CD4-positive, alpha-beta T cell (primary cell): ENCODE measurements at places on chromosomes 5 and 9.
A peak's percentile ranks its signal among the peaks of the same experiment; 100 is the strongest.

- DNase-seq = peak; percentile 45
These were observed 16.9 kb downstream of the RAD1 start for GRCh38 chr5:34898258-34898895.

DNA sequence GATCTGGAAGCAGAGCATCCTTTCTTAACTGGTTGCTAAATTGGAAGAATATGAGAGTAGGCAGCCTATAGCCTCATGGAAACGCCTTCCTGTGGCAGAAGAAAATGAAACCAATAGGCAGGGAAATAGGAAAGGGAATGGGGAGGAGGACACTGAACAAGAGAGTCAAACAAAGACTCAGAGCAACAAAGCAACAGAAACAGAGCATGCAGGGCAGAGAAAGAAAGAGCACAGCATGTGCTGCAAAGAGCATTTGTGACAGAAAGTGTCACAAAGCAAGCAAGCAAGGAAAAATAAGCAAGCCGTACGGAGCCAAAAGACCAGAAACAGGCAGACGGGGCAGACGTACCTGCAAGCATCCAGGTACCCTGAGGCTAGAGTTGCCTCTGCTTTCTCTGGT lies 123.1 kb downstream of the RAPGEF6 start:
- no peak for DNase-seq

DNA sequence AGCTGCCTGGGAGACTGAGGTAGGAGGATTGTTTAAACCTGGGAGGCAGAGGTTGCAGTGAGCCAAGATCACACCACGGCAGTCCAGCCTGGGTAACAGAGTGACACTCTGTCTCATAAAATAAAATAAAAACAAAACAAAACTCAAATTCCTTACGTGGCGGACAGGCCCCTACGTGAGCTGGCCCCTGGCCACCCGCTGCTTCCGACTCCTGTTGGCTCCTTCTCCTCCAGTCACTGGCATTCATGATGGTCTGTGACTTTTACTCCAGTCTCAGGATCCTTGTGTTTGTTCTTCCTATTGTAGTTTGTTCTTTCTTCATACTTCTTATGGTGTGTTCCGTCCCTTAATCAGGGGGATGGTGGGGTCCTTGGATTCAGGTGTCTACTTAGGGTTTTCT lies 28.5 kb upstream of the ZFR start:
- no peak for DNase-seq

- no peak for DNase-seq
These were observed 61.0 kb downstream of the IPPK start for GRCh38 chr9:92608909-92609445.

DNA sequence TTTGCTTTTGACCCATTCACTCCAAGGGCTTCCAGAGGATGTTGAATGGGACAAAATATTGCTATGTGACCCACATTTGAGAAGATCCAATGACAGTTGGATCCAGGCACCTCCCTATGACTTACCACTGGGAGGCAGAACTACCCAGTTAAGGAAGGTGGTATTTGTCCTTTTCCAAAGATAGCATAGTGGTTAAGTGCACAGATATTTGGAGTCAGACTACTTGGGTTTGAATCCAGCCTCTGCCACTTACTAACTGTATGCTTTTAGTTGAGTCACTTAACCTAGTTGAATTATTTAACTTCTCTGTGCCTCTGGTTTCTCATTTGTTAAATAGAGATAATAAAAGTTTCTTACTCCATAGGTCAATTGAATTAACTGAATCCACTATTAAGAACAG lies 74.5 kb upstream of the PALM2AKAP2 start:
- no peak for DNase-seq

- DNase-seq = no peak
These were observed 356.7 kb downstream of the DIRAS2 start for GRCh38 chr9:90285946-90286345.

DNA sequence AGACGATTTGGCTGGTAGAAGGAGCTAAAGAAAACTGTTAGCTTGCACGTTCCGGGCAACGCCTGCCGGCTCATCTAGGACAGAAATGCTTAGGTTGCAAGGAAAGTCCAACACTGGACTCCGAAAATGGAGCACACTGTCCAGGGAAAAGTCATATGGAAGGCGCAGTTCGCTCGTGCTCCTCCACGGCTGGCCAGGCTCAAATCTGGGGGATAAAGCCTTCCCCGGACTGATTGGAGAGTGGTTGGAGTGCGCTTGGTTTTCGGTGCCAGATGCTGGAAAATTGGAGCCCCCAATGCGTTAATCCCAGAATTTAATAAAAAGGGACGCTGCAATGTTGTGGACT lies 955 bp downstream of the CDH6 start:
- DNase-seq = no peak

- DNase-seq = no peak
These were observed 20.0 kb downstream of the SH3TC2 start for GRCh38 chr5:149042865-149043264.

- DNase-seq = peak; percentile 27
These were observed 50.1 kb downstream of the ST8SIA4 start for GRCh38 chr5:100852988-100853449.

DNA sequence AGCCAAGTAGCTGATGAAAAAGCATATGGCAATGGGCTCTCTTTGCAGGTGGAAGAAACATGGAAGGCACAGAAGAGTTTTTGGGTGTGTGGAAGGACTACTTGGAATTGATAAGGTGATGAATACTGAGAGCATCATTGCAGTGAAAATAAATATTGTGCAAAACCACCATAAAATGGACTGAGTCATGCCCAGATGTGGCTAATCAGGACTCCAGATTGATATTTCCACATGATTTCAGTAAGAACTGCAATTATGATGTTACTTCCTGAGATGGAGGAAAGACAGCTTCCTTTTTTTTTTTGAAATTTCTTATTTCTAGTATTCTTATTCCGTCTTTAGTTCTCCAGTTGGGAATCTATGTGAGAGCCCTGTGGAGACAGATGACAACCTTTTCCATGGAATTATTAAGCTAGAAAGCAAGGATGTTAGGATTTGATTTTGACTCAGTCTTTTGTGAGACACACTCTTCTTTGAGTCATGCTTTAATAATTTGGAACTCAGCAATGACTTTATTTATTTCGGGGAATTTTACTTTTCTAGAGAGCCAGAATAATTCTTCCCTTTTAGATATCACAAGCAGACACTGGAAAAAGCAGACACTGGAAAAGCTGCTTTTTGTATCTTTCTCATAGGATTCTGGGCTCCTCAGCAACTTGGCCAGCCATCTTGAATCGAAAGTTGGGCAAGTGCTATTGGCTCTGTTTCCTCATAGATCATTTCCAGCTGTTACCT lies 94.2 kb upstream of the VCAN start:
- no peak for DNase-seq

DNA sequence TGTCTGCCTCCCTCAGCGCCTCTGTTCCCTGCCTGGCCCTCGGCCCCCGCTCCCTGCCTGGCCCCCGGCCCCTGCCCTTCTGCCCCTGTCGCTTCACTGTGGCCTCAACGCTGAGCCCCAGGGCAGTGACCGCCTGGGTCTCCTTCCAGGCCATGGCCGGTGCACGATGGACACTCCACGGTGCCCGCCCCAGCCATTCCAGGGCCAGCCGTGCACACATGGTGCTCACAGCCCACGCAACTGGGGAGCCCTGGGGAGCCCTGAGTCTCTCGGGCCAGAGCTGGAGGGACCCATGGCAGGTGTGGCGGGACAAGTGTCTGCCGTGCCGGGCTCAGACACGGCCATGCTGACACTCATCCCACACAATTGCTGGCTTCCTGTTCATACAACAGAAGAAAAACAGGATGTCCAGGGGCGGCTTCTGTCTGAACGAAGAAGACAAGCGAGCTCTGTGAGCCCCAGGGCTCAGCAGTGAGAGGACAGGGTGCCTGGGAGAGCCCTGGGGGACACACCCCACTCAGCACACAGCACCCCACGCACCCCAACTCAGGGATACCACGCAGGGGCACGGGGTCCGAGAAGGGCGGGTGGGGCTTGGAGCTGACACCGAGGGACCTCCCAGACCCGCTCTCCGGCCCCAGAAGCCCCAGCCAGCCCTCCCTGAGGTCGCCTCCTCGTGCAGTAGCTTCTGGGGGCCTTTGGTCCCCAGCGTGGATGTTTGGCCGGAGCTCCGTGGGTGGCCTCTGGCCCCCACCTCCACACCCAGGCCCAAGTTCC lies 35.7 kb downstream of the EXD3 start:
- DNase-seq = peak; percentile 59

DNA sequence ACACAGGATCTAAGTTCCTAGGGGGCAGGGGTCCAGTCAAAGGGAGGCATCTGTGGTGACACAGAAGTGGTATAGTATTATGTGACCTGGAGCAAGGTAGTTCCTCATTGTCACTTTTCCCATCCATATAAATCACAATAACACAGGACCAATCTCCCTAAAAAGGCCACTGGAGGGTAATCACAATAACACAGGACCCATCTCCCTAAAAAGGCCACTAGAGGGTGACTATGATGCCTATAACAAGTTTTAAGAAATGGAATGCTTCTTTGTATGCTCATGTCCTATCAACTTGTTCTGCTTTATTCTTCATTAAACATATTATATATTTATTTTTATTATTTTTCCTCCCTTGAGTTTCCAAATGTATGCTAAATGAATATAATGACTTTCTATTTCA lies 254.6 kb downstream of the ASTN2 start:
- no peak for DNase-seq

GRCh38 chr5:148913985-148914431 lies 87.6 kb downstream of the ADRB2 start:
- DNase-seq = no peak

DNA sequence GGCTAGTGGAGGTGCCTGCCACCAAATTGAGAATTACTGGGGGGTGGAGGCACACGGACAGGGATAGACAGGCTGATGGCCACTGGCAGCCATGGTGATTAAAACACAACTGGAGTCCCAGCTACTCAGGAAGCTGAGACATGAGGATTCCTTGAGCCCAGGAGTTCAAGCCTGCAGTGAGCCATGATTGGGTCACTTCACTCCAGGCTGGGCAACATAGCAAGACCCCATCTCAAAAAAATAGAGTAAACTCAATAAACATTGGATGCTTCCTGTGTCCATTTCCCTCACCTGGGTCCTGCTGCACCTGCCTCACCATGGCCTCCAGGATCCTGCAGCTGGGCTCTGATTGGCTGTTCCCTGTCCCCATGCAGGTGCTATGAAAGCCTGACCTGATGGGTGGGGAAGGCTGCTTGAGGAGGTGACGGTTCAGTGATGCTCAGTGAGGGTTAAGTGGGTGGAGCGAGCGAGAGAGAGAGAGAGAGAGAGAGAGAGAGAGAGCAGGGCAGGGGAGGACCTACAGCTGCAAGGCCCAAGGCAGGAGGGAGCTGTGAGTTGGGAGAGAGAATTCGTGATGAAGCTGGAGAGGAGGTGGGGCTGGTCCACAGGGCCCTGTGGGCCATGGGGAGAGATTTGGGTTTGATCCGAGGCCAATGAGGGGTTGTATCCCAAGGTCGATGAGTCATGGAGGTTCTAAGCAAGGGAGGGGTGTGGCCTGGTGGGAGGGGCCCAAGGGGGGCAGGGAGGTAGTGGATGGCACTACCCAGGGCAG lies 36.7 kb upstream of the FUBP3 start:
- DNase-seq = no peak

DNA sequence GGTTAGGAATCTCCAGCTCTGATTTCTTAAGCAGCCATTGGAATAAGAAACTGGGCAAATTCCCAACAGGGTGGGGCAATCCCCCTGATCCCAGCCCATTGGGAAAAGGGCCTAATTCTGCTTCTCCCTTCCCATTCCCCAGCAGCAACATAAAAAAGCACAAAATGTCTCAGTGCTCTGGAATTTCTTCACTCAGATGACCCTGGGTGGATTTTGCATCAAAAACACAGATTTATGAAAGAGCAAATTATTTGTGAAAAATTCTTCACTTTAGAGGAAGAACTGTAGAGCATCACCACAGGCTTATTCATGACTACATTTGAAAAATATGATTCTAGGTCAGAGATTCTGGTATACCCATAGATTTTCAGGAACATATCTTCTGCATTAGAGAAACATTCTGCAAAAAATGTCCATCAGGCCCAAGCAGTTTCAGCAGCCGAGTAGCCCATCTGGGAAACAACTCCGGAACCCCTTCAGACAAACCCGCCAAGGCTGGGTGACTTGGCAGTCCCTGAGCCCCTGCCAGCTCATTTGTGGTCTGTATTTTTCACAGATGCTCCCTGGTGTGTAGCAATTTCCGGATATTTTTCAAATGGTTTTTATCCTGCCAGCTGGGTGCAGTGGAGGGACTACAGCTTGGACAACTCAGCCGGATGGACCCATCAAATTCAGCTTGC lies 102.1 kb upstream of the RANBP3L start:
- DNase-seq = peak; percentile 16

- DNase-seq = no peak
These were observed 34.6 kb downstream of the HSPA4 start for GRCh38 chr5:133086366-133086875.

GRCh38 chr5:142072488-142072887 lies 36.1 kb upstream of the NDFIP1 start:
- DNase-seq = no peak

GRCh38 chr5:131661933-131662332 lies 26.9 kb upstream of the RAPGEF6 start:
- DNase-seq = no peak

DNA sequence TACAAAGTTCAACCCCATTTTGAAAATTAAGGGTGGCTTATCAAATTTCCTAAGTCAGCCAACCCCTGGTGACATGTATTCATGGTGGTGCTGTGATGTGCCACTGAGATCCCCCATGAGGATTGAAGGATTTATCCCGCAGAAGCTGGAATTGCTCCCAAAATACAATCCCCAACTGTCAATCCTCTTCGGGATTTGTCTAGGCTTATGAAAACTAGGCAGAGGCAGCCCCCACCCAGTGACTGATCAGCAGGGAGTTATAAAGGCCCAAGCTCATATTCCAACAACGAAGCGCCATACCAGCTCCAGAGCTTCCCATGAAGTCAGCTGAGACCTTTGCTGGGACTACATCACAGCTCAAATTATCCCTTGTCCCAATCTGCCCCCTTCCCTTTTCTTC lies 316.0 kb downstream of the ENC1 start:
- DNase-seq = no peak

- no peak for DNase-seq
These were observed 359.7 kb downstream of the TRIM32 start for GRCh38 chr9:117046666-117047327.

DNA sequence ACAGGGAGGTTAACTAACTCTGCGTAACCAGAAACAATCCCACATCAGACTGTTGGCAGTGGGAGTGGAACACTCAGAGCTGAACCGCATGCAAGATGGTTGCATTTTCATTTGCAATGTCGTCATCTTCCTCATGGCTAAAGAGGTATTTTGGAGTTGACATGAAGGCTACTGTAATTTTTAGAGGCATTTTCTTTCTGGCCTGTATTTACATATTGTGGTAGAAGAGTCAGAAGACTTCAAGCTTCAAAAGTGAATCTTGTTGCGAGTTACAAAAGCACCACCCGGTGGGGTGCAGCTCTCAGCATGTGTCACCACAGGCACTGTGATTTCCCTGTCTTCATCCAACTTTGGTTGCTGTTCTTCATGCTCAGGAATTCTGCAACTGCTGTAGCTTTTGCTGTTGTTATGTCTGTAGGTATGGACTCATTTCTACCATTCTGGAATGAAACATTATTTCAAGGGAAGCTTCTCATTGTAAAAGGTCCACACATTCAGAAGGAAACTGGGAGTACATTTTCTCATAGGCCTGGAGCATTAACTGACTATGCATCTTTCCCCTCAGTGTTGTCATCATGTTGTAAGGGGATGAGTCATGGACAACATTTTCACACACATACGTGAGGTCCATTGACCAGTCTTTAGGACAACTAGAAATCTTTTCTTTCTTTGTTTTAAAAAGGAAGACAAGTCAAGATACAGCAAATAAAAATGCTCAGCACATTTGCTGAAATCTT lies 35.4 kb upstream of the GDNF start:
- DNase-seq = no peak

- no peak for DNase-seq
These were observed 170.2 kb downstream of the RANBP17 start for GRCh38 chr5:171031977-171032376.
